EL (cell line): ENCODE measurements at places on chromosomes 4 and X.

DNA sequence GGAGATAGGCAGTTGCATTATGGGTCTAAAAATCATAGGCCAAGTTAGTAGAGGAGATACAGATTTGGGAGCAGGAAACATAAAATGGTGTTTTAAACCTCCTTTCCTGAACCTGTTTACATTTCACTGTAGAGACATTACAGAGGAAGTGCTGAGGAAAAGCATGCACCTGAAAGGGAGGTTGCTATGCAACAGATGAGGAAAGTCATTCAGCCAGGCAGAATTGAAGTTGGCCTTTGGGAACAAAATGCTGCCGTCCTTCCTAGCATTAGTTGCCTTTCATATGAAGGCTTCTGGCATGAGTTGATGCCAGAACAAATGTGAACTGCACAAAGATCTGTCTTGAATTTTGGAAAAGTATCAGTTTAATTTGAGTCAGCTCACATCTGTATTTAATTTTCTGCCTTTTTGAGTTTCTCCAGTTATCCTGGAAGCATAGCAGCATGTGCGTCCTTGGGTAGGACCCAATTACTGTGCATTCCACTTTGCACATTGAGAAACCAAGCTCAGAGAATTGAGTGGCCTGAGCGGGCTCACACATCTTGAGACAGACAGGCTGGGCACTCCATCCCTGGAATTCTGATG lies 38.2 kb downstream of the MAGED1 start:
- no peak for DNase-seq

DNA sequence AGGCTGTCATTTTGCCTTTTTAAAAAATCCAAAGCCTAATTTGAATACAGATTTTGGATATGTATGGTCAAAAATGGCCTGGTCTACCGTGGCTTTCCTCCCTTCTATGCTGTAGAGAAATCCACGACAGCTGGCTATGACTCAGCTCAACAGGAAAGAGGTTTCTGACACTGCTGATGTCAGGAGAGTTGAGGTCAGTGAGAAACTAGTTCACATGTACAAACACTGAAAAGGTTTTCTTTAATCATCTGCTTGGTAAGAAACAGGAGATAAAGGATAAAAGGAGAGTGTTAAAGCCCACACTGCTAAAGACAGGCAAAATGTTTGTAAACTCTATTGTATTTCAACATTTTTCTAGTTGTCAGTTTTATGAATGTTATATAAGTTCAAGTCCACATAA lies 113.9 kb downstream of the NYX start:
- DNase-seq: peak; percentile 72

DNA sequence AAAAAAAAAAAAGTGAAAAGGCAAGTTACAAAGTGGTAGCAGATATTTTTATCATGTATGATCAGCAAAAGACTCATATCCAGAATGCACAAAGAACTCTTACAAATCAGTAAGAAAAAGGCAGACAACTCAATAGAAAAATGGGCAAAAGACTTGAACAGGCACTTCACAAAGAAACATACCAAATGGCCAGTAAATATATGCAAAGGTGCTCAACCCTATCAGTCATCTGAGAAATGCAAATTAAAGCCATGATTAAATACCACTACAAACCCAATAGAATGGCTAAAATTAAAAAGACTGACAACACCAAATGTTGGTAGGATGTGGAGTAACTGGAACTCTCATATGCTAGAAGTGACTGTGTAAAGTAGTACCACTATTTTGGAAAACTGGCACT lies 45.4 kb downstream of the CHST7 start:
- DNase-seq: no peak

DNA sequence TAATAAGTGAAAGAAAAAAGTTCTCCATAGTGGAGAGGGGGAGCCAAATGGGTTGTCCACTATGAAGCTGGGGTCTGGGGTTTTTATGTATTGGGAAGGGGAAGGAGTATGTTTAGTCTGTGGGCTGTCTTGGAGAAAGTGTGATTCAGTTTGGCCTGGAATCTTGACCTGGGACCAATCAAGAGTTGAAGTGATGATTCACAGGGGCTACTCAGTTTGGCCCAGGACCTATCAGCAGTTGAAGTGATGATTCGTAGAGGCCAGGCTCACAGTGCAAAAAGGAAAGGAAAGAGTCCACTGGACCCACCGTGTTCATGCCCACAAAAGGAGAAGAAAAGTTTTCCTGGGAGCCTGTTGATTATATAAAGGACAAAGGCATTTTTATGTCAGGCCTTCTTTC lies 47.3 kb upstream of the RAB9B start:
- DNase-seq: peak; percentile 69

GRCh38 chr4:139684351-139684750 lies 18.7 kb downstream of the MGST2 start:
- DNase-seq: no peak

DNA sequence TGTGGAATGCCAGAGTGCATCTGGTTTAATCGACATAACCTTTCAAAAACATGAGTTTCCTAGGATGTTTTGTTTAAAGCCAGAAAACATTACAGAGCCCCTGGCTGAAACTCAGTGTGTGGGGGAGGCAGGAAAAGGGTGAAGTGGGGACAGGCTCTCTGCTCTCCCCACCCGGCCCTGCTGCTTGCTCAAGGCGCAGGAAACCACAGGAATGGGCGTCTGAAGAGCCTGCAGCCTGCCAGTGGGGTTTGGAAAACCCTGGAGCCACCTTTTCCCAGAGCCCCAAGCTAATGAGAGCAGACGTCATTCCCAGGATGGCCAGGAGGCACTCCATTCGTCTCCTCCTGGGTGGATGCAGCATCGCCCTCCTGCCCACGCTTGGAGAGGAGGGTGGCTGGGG lies 240.6 kb downstream of the AFAP1 start:
- DNase-seq: peak; percentile 85
